NCI-H526 treated with DMSO at 0.1 percent for 48 hours (cell line): ENCODE measurements at places on chromosomes 4 and X.

DNA sequence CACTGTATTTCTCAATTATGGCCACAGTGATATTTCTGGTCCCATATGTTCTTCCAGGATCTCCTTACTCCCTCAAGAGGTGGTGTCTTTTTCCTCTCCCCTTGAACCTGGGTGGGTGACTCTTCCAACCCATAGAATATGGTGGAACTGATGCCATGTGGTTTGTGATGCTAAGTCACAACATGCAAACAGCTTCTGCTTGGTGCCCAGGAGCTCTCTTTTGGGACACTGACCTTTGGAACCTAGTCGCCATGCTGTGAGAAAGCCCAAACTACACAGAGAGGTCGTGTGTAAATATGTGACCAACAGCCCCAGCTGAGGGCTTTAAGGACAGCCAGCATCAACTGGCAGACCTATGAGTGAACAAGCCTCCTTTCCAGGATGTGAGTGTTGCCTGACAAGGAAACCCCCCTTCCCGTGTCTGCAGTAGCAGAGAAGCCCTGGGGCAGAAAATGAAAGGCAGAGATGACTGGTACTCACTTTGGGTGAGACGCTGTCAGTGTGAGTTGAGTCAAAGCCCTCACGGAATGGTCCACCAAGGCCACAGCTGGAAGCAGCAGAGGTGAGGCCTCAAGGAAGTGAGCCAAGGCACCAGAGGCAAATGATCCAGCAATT, 223.4 kb downstream of the BCOR start:
- DNase-seq: no peak

- DNase-seq: no peak
Measured at GRCh38 chrX:153387345-153387744, 13.8 kb downstream of the PNMA6E start.

DNA sequence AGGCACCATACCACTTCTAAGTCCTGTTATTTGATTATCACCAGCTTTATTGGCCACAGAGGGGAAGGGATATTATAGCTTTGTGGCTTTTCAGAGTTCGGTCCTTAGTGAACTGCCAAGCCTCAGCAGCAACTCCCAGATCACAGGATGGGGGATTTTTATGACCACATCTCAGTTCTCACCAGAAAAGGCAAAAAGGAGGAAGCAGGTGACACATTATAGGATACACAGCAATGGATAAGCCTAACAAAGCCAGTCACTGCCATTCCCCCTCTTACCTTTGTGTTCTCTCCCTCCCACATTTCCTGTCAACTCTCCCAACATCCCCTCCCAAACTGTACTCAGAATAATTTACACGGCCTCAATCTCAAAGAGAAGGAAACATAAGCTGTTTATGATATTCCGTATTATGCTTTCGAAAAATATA, 142.8 kb downstream of the MGST2 start:
- DNase-seq: no peak

DNA sequence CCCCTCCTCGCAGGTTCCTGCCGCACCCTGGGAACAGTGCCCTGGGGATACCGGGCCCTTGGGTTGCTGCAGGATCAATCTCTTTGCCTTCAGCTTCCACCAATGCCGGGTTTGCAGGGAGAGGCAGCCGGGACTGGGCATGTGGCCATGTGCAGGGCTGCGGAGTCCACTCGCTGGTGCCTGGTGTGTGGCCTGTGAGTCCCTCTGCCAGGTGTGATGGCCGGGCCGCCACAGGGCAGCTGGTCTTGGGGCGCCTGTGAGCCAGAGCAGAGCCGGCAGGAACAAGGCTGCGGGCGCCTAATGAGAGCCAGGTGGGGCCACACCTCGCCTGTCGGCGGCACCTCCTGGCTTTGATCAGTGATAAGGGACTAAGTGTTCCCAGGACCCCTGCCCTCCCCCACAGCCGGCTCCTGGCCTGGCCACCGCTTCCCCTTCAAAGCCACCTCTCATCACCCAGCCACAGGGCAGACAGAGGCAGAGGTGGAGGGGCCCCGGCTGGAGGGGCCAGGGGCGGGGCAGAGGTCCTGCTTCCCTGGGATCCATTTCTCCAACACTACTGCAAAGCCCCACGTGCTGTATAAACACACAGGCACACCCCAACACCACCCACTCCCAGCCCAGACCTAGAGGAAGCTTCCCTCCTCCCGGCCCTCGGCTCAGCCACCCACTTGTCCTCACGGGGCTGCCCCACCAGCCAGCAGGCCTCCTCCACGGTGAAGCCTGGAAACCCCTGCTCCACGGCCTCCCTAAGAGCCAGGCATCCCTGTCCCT, 132.7 kb downstream of the CPZ start:
- DNase-seq: no peak
